ENCODE measurements at places on chromosomes 1 and 21.

DNA sequence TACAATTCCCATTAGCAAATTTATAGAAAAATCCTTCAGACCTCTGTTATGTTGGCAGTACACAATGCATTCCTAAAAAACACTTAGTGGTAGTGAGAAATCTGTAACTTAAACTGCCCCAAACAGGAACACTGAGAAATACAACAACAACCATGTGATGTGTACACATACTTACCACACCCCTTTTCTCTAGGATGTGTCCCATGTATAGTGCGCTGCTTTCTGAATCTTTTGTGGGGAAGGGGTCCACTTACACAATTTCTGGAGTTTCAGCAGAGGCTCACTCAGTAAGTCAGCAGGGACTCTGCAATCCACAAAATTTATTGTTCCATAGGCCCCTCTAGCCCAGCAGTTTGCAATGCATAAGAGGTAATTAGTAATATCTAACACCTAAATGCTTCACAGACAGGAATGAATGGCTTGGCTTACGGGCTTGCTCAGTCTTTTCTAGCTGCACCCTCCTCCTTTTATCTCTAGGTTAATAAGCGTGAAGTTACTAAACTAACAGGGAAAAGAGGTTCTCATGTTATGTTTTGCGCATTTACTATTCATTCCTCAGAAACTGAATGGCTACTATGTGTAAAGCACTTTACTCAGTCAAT is 115.2 kb downstream of the TGFBR3 start:
- DNase-seq = no peak

DNA sequence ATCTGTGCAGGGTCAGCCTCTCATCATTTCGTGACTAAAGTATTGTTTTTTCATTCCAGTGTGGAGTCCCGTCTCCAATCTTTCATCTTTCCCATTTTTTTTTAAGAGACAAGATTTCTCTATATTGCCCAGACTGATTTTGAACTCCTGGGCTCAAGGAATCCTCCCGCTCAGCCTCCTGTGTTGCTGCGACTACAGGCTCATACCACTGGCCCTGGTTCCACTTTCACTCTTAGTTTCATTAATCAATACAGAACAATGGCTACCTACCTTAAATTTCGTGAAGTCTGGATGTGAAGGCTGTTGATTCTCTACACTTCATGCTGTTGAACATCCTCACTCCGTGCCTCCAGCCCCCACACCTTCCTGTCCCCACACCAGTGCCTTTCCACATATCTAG is 97.7 kb upstream of the GREM2 start:
- no peak for DNase-seq

GRCh38 chr1:97929874-97930851 is 9.3 kb upstream of the DPYD start:
- DNase-seq = no peak

DNA sequence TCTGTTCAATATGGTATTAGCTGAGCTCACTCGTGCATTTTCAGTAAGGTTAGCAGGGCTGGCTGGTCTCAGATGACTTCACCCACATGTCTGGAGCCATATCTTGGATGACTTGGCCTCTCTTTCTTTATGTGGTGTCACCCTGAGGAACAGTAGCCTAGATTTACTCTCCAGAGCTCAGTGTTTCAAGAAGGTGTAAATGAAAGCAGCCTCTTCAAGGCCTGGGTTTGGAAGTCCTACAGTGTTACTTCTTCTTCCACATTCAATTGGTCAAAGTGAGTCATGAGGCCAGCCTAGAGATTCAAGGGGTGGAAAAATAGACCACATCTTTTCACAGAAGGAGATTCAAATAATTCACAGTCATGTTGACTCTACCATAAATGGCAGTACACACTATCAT is 12.2 kb downstream of the VCAM1 start:
- no peak for DNase-seq

- no peak for DNase-seq
Observed at GRCh38 chr1:25664357-25665199, 48.0 kb downstream of the MAN1C1 start.

DNA sequence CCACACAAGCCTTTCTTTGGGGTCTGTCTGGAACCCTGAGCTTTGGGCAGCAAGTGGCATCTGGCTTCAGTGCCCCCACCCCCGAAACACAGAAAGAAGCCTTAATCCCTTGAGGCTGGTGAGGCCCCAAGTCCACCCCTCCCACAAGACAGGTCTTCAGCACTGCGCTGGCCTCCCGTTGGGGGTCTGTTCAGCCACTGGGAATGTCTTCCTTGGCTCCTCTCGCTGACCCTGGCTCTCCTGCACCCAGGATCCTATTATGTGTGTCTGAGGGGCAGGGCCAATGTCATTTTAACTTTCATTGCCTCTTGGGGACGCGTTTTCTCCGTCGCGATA is 26.9 kb downstream of the ATP8B2 start:
- no peak for DNase-seq

- DNase-seq = no peak
Observed at GRCh38 chr1:29772584-29773100, 536.3 kb downstream of the PTPRU start.

DNA sequence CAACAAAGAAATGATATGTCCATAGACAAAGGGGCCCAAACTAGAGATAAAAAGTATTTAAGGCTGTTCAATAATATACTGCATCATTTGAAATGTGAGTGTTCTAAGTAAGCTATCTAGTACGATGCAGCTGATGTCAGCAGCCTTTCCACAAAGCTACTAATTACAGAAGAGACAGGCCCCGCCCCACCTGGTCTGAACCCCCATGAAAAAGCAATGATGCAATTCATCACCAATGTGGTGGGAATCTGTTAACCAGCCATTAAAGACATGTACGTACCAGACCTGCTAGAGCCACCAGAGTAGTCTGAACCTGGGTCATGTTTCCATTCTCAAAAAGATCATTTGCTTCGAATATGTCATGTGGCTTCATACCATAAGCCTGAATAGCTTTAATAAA is 25.1 kb downstream of the CNN3 start:
- DNase-seq = no peak

DNA sequence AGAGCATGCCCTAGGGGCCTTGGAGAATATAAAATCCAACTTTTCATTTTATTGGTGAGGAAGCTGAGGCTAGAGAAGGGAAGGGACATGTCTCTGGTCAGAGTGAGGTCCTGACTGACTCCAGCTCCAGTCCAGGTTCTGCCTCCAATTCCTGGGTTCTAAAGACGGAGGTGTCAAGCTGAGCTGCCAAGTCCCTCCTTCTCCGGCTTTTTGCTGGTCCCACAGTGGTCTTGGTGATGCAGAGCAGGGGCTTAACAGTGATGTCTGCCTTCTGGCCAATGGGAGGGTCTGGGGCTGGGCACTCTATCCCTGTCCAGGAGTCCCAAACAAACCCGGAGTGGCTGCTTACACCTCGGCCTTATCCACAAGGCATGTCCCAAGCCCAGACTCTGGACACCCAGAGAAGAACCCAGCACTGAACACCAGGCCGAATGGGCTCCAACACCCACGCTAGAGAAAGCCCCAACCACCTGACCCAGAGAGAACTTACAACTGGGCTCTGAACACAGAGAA is 104.8 kb downstream of the EBNA1BP2 start:
- no peak for DNase-seq

DNA sequence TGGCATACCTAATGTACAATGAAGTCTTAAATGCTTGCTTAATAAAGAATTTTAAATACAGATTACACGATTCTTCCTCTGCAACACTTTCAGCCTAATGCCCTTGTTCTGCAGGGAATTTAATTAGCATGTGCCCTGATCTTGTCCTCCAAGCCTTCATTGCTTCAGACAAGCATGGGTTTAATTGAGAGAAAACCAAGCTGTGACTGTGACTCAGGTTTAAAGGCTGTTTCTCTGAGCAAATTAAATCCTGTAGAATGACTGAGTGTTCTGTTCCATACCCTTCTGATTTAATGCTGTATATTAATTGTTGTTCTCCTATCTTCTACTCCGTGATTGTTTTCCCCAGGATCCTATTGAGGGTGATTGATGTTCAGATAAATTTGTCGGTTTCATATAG is 269.0 kb upstream of the PRMT6 start:
- no peak for DNase-seq

- no peak for DNase-seq
Observed at GRCh38 chr1:57546549-57547330, 122.9 kb upstream of the DAB1 start.

DNA sequence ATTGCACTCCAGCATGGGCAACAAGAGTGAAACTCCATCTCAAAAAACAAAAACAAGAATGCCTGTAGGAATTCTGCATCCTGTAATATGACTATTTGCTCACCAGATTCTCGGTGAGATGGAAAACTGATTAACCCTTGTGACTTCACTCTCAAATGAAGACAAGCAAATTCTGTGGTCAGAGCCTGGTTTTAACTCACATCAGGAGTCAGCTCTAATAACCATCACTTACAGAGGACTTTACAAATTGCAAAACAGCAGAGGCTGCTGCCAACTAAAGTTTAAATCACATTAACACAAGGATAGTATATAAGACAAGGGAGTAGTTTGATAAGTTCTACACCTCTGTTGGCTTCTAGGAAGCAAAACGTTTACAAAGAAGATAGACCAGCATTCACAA is 35.7 kb upstream of the FAM163A start:
- DNase-seq = no peak

Data from NCI-H510A (cell line).